ENCODE measurements at places on chromosomes 5 and 9. TPM values are rescaled to one million over a fixed set of nuclear protein-coding genes. Genes with fewer than 3 reads are reported as not detected.
A peak's percentile ranks its signal among the peaks of the same experiment; 100 is the strongest.

GRCh38 chr5:132787076-132787475, 10.0 kb upstream of the SEPTIN8 start:
- no peak for ATAC-seq

DNA sequence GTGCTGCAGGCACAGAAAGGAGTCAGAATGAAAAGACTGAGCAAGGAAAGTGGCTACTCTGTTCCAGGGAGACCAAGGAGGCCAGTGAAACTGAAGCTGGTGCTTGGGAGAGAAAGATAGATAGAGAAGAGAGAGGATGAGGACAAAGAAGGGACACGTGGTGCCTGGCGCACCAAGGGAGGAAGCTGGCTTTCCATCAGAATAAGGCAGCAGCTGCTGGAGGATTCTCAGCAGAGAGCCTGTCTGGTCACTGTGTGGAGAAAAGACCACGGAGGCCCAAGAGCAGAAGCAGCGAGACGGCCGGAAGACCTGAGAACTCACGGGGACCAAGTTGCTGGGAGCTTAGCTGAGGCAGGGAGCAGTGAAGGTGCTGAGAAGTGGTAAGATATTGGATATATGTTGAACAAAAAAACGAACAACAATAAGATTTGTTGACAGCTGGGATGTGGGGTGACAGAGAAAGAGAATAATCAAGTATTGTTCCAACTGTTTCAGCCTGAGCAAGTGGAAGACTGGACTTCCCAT, 116.1 kb downstream of the SEMA5A start:
- no peak for ATAC-seq

DNA sequence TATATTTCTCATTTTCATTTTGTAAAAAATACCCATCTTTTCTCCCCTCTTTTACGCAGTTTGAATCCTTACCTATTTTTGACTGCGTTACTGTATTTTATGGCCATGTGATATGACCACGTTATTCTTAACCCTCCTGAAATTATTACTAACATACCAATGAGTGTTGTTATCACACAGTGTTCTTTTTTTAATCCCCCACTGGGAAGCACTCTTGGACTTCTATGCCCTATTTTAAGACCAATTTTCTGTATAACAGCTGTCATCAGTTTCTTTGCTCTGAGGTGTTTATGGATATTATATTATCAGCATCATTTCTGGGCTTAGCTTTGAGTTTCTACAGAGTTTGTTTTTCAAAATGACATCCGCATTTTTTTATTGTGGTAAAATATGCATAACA, 71.1 kb downstream of the CFAP95 start:
- no peak for ATAC-seq

GRCh38 chr9:8863886-8864544, 1064.4 kb upstream of the DMAC1 start:
- ATAC-seq = no peak

- ATAC-seq = peak; percentile 33
Observed at GRCh38 chr5:177500685-177501522, 3.5 kb upstream of the PDLIM7 start.

DNA sequence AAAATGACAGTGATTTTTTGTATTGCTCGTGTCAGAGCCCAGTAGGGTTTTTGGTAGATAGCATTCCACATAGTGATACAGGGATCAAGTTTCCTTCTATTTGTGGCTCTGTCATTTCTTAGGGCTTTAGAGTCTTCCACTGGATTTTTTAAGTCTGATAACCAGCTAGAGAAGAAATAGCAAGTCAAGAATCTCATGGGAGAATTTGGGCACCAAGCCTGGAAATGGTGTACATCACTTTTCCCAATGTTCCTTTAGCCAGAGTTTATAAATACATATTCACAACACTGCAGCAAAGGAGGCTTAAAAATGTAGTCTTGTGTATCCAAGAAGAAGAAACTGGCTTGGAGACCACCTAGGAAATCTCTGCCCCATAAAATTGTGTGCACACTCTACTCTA, 647.1 kb upstream of the KLF4 start:
- ATAC-seq = no peak

DNA sequence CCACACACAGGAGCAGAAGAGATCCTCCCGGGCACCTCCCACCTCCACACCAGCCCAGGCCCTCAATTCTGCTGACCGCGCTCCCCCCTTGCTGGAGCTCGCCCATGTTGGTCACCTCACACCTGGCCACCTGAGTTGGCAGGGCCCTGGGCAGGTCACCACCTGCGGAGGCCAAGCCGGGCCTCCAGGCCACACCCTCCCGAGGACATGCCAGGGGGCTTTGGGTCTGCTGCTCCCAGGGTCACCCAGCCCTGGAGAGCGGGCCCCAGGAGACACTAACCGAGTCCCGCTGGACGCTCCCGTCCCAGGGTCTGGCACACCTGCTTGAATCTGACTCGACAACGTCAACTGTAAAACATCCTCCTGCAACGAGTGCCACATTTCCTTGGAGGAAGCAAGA, 2.1 kb downstream of the SOHLH1 start:
- ATAC-seq = no peak

GRCh38 chr5:108143581-108143980, 238.3 kb downstream of the FBXL17 start:
- ATAC-seq = no peak

DNA sequence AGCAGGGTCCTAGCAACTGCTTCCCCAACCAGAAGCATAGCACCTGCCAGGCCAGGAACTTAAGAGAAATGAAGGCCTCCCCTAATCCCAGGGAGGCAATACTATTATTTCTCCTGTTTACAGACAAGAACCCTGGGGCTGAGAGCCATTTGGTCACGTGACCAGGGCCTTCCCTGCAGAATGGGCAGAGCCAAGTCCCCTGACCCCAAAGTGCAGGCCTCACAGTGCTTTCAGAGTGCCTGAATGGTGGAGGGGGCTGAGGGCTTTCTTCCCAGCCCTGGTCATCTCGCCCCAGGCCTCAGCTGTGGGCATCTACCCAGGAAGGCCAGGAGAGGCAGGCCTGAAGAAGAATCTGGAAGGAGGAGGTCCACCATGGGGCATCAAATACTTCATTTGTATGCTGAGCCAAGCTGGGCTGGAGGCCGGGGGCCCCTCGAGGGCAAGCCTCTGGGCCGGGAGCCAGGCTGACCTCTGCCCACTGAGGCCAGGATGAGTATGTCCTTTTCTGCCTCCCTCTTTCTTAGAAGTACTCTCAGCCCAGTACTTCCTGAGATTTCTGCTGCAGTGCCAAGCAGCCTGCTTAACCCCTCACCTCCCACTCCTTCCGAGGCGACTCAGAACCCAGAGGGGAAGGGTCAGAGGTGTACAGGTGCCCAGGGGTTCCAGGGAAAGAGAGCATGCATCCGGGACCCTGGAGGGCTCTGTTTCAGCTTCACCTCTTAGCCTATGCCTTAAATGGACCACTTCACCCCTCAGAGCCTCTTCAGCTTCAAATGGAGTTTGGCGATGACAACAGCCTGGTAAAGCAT, 18.9 kb upstream of the DUSP1 start:
- no peak for ATAC-seq

DNA sequence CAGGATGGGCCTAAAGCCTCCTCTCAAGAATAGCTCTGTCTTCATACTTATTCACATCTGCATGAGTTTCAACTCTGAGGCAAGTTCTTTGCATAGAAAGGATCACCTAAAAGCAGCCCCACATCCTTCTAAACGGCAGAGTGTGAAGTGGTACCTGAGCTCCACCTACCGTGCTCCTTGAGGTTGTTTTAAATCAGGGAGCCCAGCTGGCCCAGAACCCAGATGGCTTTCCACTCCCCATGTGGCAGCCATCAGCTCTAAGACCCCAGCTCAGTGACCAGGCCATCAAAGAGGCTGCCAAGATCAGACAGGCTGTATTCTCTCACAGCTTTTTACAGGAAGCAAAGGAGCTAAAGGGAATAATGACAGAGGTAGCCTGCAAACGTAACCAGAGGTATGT, 299.3 kb downstream of the RASEF start:
- ATAC-seq = no peak

- ATAC-seq = peak; percentile 81
Observed at GRCh38 chr9:120655005-120655622, 59.2 kb downstream of the MEGF9 start.

DNA sequence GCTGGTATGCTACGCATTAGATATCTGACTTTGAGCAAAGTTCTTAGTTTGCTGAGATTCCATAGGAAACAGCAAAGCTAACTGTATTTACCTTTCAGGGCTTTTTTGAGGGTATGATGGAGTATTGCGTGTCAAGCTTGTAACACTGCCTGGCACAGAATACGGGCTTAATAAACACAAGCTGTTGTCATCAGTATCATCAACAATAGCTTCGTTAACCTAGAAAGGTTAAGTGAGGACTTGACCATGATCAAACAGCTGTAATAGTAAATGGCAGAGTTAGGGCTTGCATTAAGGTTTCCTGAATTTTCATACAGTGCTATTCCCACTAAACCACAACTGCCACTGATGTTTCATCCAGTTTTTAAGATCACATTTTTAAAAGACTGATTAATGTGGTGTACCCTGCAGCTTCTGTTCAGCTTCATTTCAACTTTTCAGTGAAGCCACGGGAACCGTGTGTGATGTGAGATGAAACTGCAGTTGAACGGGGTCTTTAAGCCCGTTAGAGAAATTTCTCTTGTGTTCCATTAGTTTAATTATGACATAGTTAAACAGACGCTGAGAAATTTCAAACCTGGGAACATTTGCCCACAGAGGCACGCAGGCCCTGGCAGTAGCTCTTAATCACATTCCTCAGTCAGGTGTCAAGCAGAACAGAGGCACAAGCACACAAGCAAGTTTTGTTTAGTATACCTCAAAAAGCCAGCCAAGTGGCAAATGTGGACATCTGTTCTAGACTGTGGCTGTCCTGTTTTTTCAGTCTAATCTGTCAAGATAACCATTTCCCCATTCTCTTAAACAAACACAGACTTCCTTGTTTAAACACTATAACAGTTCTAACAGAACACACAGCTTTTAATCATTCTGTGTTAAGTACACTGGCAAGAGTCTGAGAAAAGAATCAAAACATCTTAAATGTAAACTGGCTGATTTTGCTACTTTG, 147.1 kb downstream of the ZNF608 start:
- ATAC-seq = no peak

GRCh38 chr9:38350529-38350928, 42.0 kb upstream of the ALDH1B1 start:
- ATAC-seq = no peak

- no peak for ATAC-seq
Observed at GRCh38 chr5:1847056-1847455, 35.7 kb downstream of the IRX4 start.

DNA sequence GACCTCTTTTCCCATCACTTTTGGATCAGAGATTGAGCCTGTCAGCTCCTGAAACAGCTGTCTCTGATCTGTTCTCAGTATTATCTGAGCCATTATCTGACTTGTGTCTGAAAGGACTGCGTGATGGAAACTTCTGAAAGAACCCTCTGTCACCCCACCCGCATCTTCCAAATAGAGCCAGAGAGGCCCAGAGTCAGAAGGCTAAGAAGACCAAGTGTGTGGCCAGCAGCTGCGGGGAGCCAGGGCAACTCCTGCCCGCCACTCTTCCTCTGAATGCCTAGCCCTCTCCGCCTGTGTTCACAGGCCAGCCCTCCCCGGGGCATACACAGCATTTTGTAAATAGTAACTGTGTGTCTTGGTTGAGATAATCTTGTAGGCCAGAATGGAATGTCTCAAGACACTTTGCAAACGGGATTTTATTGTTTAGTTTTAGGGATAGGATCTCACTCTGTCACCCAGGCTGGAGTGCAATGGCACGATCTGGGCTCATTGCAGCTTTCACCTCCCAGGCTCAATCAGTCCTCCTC, 92.7 kb downstream of the AOPEP start:
- ATAC-seq = no peak

The EIF4EBP3 gene
- 11.8 TPM for total RNA-seq

The ARL14EPL gene
- not detected for total RNA-seq

The SET gene
- total RNA-seq = 598 TPM

The MPDZ gene
- total RNA-seq = not detected

The WNK2 gene
- total RNA-seq = 0.93 TPM

The CORO2A gene
- total RNA-seq = 9.9 TPM

The ECSCR gene
- 3.3 TPM for total RNA-seq

The TMEM171 gene
- not detected for total RNA-seq

The PIP5KL1 gene
- 2.6 TPM for total RNA-seq

The EPB41L4B gene
- total RNA-seq = 0.06 TPM

The FYB1 gene
- total RNA-seq = 153 TPM

The PCDHB15 gene
- not detected for total RNA-seq

The C9 gene
- not detected for total RNA-seq

The FAM151B gene
- total RNA-seq = 0.42 TPM

The CYLC2 gene
- not detected for total RNA-seq

The GRXCR2 gene
- not detected for total RNA-seq

The TBCA gene
- 116 TPM for total RNA-seq

The ITK gene
- total RNA-seq = 277 TPM

All from activated T-helper 17 cell treated with anti-CD3 and anti-CD28 coated beads, Interleukin-2, amount 50 U/mL, for 72 hours (primary cell).